NCI-H446 treated with DMSO at 0.1 percent for 48 hours (cell line): ENCODE measurements at places on chromosomes 5 and 9.

DNA sequence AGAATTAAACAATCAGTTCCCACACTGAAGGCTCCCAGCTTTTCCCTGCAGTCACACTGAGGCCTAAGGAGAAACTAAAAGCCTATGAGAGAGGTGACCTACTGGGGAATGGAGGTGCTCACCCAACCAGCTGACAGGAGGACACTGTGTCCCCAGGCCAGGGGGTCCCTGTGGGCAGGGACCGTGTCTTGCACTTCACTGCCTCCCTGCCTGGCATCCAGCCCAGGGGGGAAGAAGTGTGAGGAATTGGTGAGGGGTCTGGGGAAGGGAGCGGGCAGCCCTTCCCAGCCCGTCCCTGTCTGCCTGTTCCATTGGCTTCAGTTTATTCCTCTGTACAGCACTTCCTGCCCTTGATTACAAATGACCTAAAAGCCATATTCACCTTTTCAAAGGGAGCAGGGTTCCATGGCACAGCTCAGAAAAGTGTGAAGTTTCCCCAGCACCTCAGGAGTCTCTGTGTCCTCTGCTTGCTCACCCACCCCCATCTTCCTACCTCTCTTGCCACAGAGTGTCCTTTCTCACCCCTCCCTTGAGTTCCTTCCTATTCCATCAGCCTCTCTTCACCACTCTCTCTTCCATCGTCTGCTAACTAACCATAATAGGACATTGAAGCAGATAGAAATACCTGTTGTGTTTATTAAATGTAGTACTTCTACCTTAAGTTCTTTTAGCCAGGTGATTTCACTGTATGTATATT is 12.9 kb downstream of the OTULINL start:
- DNase-seq: no peak

- no peak for DNase-seq
Measured at GRCh38 chr5:122749886-122750285, 25.0 kb upstream of the SNX2 start.

DNA sequence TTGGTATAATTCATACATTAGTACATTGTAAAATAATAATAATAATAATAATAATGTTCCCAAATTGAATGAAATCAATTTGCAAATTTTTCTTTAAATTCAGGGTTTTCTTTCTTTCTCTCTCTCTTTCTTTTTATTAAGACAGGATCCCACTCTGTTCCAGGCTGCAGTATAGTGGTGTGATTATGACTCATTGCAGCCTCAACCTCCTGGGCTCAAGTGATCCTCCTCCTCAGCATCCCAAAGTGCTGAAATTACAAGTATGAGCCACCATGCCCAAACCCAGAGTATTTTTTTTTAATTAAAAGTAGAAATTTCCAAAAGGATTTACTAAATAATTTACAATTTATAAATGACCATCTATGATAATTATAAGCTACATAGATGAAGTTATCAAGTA is 117.7 kb downstream of the HOMER1 start:
- no peak for DNase-seq

DNA sequence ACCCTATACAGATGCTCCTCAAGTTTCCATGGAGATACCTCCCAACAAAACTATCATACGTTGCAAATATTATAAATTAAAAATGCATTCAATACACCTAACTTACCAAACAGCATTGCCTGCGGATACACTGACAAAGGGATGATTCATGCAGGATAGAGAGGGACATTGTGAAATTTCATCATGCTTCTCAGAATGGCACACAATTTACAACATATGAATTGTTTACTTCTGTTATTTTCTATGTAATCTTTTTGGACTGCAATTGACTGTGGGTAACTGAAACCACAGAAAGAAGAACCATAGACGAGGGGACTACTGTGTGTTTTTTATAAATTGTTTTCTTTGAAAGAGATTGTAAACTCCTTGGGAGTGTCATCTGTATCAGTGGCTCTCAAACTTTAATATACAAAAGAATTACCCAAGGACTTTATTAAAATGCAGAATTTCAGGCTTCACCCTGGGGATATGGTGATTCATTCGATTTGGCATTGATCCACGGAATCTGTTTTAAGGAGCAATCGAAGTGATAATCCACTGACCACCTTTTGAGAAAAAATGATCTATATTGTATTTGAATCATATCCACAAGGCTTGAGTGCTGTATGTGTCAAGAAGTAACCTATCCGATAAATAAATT is 146.4 kb downstream of the SGCD start:
- peak; percentile 29 for DNase-seq

GRCh38 chr5:88670461-88670860 is 212.5 kb downstream of the MEF2C start:
- no peak for DNase-seq

DNA sequence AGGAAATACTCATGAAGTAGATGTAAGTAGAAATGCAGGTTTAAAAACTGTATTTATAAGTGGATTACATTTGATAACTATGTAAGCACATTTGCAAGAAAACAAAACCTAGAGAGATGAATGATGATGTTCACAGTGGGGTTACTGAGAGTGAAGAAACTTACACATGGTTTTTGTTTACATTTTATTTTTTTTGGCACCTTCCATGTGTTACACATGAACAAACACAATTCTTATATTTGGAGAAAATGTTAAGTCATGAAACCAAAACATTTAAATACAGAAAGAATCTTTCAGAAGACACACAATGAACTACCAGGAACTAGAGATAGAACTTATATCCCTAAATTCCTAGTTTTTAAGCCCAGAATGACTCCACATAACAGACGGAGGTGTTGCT is 51.5 kb upstream of the SPATA31E1 start:
- no peak for DNase-seq

- DNase-seq: no peak
Measured at GRCh38 chr5:1723476-1723875, 76.2 kb downstream of the MRPL36 start.

DNA sequence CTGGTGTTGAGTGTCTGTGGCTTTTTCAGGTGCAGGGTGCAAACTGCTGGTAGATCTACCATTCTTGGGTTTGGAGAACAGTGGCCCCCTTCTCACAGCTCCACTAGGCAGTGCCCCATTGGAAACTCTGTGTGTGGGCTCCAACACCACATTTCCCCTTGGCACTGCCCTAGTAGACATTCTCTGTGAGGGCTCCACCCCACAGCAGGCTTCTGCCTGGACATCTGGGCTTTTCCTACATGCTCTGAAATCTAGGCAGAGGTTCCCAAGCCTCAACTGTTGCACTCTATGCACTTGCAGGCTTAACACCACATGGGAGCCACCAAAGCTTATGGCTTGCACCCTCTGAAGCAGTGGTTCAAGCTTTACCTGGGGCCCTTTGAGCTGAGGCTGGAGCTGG is 80.9 kb downstream of the BARX1 start:
- no peak for DNase-seq

GRCh38 chr9:113431191-113431590 is 20.6 kb downstream of the C9orf43 start:
- no peak for DNase-seq

- no peak for DNase-seq
Measured at GRCh38 chr9:131516930-131517329, 14.1 kb downstream of the UCK1 start.

DNA sequence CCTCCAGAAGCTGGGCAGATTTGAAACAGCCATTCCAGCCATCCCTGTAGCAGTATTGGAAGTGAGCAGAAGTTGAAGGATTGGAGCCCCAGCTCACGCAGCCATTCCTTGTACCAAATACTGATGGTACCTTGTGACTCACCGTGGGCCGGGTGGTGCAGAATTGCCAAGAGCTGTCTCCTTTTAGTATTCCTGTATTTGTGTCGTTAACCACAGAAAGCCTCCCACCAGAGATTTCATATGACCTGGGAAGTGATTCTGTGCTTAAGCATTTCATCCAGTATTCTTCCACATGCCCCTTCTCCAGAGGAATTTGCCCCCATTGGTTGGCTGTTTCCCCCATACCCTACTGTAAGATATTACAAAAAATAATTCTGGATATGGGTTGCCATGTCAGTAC is 17.7 kb upstream of the TLX3 start:
- DNase-seq: no peak

- DNase-seq: no peak
Measured at GRCh38 chr9:94443032-94443722, 111.7 kb upstream of the PCAT7 start.

- DNase-seq: no peak
Measured at GRCh38 chr9:138033950-138034349, 156.4 kb downstream of the CACNA1B start.

- no peak for DNase-seq
Measured at GRCh38 chr9:94802251-94802650, 75.8 kb downstream of the AOPEP start.

DNA sequence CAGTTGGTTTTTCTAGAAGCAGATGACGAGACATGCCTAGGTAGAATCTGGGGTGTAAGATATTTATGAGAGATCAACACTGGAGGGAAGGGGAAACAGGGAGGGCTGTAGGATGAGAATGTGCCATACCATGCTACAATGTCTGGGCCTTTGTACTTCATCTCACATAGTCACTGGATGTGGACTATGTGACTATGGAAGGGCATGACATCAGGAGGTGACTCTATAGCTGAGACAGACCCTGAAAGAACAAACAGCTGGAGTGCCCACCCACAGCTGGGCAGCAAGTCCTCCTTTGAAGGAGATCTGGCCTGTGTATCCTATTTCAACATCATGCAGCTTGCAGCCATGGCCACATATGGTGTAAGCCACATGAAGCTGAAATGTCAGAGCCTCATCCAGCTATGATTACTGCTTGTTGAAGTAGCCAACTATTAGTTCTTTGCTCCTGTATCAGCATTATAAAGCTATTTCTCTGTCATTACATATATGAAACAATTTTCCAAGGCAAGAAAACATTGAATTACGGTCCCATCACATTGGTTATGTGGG is 46.2 kb upstream of the KIF2A start:
- DNase-seq: no peak

GRCh38 chr9:136057236-136058081 is 37.6 kb downstream of the NACC2 start:
- DNase-seq: no peak

DNA sequence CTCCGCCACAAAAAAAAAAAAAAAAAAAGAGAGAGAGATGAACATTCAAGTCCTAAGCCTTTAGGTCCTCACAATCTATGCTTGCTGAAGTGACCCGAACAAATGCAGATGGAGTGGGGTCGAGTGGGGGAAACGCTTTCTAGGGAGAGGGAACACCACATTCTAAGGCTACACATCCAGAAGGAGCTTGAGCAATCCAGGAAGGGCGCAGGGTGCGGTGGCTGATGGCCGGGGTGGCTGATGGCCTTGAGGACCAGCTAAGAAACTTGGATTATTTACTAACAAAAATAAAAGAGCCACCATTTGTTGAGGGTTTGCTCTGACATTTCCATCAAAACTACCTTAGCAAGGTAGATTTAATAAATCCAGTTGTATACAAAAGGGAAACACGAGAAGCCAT is 764 bp upstream of the BNIP1 start:
- no peak for DNase-seq

DNA sequence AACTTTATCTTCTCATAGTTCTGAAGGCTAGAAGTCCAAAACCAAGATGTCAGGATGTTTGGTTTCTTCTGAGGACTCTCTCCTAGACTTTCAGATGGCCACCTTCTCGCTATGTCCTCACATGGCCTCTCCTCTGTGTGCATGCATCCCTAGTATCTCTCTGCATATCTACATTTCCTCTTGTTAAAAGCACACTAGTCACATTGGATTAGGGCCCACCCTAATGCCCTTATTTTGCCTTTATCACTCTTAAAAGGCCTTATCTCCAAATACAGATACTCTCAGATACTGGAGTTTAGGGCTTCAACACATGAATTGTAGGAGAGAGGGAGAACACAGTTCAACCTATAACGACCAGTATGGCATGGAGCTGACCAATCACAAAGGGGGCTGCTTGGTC is 151.7 kb downstream of the PRELID2 start:
- DNase-seq: no peak

GRCh38 chr5:111734013-111734412 is 23.0 kb downstream of the NREP start:
- DNase-seq: no peak
